ENCODE measurements at places on chromosomes 6 and 20.
A peak's percentile ranks its signal among the peaks of the same experiment; 100 is the strongest.

GRCh38 chr6:111250791-111251354 lies 163.6 kb downstream of the SLC16A10 start:
- DNase-seq, result no peak

GRCh38 chr6:108877046-108877751 lies 29.0 kb downstream of the ARMC2 start:
- DNase-seq, result no peak

GRCh38 chr6:19691465-19692167 lies 145.6 kb upstream of the ID4 start:
- no peak for DNase-seq

- no peak for DNase-seq
Measured at GRCh38 chr6:38239719-38240451, 399.8 kb downstream of the BTBD9 start.

- DNase-seq, result no peak
Measured at GRCh38 chr6:78810698-78811097, 56.7 kb upstream of the IRAK1BP1 start.

DNA sequence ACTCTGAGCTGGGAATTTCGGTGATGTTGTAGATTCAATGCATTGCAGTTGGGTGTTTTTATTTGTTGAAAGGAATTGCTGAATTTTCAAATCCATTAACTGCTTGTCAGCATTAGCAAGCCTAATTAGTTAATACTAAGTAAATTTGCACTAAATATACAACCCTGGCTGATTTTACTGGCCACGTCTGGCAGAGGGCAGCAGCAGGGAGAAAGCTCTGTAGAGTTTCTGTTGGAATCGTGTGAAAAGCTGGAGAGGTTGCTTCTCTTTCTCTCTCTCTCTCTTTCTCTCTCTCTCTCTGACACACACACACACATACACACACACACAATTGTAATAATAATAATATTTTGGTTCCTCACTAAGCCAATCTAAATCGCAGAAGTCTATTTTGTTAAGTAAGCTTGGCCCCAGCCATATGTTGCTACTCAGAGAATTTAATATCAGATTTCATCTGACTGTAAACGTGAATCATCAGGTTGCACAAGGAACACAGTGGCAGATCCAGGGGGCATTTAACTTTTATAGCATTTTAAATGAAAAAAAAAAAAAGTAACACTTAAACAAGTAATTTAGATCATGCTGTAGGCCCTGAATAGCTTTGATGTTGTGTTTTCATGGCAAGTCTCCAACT lies 289.5 kb downstream of the ESR1 start:
- DNase-seq, result no peak

GRCh38 chr20:48384147-48384818 lies 443.5 kb downstream of the PREX1 start:
- DNase-seq, result no peak

DNA sequence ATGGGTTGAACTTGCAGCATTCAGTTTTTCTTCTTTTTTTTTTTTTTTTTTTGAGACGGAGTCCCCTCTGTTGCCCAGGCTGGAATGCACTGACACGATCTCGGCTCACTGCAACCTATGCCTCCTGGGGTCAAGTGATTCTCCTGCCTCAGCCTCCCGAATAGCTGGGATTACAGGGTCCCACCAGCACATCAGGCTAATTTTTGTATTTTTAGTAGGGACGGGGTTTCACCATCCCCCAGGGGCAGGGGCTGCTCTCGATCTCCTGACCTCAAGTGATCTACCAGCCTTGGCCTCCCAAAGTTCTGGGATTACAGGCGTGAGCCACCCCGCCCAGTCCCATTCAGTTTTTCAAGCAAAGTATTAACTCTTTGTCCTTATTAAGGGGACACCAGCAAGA lies 117.6 kb upstream of the PRSS16 start:
- DNase-seq, result no peak

- DNase-seq, result no peak
Measured at GRCh38 chr20:11076434-11077105, 402.8 kb upstream of the JAG1 start.

DNA sequence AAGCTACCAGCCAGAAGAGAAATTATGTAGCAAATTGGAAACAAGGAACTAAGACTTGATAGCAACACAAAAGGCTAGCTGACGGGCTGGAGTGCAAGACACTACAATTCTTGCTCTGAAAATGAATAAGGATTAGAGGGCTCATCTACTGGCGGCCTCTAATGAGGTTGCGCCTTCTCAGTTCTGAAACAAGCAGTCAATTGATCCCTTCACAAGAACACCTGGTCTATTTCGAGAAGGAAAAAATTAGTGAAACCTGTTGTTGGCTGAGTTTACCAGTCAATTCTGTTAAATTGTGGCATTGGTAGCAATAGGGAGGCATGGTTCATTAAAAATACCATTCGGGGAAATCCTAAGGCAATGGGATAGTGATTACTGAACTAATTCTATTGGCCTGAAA lies 74.8 kb upstream of the JARID2 start:
- DNase-seq, result no peak

DNA sequence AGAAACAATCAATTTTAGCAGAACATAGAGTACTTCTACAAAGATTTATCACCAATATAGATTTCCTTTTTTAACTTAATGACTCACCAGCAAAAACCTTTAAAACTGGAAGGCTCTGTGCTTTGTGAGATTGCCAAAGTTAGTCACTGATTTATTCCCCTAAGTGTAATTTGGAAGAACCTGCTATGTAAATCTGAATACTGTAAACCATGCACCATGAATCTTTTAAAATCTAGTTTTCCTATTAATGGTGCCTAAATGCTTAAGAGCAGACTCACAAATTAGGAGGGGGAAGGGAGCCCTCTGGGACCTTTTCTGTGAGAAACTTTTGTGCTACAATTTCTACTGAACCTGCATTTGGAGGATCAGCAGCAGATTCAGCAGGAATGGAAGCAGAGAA lies 57.8 kb upstream of the PNRC1 start:
- DNase-seq, result no peak

- no peak for DNase-seq
Measured at GRCh38 chr6:48615041-48615440, 504.0 kb upstream of the PTCHD4 start.

- no peak for DNase-seq
Measured at GRCh38 chr6:3381233-3381921, 75.5 kb downstream of the SLC22A23 start.

- no peak for DNase-seq
Measured at GRCh38 chr6:33077908-33078307, 2.1 kb downstream of the HLA-DPB1 start.

DNA sequence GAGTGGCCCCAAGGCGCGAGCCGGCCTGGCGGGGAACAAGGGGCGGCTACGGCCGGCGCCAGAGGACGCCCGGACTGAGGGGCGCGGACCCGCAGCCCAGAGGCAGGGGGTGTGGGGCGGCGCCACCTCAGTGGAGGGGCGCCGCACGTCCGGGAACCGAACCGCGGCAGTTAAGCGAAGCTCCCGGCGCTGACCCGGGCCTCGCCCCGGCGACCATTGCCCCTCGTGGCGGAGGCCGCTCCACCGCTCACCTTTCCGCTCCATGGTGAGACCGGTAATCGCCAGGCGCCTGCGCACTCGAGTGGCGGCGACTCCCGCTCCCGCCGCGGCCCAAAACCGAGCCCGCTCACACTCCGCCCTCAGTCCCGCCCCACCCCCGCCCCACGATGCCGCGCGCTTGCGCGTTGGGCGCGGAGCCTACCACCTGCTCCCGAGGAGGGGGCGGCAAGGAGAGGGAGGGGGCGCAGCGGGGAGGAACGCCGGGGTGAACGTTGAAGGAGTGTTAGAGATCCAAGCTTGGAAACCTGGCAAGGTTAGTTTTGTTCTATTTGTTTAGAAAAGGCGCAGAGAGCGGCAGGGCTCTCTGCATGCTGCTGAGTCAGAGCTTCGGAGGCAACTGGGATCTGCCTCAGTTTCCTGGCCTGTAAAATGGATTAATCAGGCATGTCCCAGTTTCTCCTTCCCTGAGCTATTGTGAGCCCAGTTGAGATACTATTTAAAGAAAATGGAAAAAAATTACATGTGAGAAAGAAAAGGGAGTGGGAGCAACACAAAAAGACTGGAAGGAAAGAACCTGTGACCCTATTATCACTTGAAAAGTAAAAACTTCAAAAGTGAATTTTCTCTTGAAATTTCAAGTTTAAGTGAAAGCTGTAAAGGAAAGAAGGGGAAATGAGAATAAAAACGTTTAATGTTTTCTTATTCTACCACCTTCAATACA lies at the start of gene SRPK1:
TSS of gene SRPK1 (minus strand) at position 306 of the 940 bp plus-strand sequence. CDS start at position 264, 42 bp downstream.
- peak; percentile 66 for DNase-seq

DNA sequence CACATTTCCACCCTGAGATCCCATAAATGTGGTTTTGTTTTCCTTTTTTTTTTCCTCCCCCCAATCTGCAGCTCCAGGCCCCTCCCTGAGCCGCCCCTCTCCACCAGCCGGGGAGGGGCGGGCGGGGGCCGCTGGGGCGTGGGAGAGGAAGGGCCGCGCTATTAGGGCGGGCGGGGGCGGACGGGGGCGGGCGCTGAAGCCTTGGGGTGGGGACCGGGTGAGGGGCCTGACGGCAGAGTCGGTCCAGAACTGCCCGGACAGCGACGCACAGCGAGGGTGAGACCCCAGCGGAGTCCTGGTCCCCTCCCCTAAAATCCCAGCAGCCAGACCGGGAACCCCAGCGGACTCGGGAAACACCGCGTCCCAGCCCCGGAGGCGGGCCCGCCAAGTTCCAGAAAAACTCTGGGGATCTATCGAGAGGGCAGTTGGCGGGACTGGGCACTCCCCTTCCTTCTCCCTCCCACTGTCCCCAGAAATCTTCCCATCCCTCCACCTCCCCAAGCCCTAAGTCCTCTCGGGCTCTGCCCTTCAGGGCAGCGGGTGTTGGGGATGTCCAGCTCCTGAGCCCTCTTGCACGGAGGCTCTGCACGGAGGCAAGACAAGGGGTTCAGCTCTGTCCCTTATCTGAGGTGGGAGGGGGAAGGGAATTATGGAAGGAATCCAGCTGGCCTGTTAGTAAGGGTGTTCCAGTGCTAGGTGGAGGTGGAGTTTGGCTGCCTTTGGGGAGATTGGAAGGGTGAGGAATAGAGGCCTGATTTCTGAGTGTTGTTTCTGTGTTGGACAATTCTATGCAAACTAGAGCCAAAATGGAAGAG lies at the start of gene PRICKLE4:
TSS of gene PRICKLE4 (plus strand) at position 232 of the 815 bp plus-strand sequence. CDS start 2,692 bp downstream, outside the sequence.
- DNase-seq, result no peak

- DNase-seq, result no peak
Measured at GRCh38 chr20:47124181-47124717, 229.6 kb downstream of the EYA2 start.

DNA sequence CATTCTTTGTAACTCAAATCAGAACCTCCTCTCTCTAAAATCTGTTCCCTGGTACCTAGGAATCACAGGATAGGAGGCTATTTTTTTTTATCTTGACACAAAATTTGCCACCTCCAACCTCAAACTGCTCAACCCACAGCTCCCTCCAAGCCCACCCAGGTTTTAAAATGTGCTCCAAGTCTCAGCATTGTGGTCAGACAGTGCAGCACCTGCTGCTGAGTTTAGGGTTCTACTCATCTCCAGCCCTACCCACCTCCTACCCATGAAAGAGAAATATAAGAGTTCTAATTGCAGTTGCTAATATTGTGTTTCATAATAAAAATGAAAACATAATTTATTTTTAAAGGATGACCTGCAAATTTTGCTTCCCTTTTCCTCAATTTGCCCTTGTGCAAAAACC lies 496.5 kb downstream of the MAFB start:
- no peak for DNase-seq

GRCh38 chr20:49768204-49769047 lies 44.2 kb upstream of the SLC9A8 start:
- DNase-seq, result peak; percentile 46

DNA sequence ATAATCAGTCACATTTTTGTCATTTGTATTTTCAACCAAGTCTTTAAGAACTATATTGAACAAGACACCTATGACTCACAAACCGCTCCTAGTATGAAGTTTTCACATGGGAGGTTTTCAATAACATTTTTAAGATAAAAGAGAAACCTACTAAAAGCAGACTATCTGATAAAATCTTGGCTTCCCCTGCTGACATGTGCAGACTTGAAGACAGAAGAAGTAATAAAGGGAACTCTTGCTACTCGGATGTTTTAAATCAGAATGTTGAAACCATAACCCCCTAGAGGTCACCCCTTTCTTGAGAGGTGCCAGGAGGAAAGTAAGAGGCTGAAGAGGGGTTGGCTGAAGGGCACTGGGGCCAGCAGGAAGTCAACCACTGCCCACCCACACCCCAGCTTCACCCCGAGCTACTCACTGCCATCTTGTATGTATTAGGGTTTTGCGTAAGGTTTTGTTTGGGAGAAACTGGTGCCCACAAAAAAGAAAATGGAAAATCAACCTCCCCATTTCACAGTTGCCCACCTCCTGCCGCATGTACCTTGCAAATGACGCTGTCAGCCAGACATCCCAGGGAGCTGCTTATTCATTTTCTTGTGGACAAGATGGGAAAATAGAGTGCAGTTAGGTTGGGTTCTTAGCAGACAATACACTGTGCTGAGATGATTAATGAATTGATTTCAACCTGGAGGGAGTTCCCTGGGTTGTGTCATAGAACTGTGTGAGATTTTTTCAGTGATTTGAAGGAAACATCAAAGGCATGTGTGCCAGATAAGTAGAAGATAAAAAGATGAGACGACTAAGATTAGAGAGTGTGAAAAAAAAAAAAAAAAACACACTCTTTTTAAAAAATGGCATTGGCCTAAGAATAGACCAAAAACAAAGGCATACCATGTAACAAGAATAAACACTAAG lies 83.2 kb upstream of the TAB2 start:
- DNase-seq, result peak; percentile 33

DNA sequence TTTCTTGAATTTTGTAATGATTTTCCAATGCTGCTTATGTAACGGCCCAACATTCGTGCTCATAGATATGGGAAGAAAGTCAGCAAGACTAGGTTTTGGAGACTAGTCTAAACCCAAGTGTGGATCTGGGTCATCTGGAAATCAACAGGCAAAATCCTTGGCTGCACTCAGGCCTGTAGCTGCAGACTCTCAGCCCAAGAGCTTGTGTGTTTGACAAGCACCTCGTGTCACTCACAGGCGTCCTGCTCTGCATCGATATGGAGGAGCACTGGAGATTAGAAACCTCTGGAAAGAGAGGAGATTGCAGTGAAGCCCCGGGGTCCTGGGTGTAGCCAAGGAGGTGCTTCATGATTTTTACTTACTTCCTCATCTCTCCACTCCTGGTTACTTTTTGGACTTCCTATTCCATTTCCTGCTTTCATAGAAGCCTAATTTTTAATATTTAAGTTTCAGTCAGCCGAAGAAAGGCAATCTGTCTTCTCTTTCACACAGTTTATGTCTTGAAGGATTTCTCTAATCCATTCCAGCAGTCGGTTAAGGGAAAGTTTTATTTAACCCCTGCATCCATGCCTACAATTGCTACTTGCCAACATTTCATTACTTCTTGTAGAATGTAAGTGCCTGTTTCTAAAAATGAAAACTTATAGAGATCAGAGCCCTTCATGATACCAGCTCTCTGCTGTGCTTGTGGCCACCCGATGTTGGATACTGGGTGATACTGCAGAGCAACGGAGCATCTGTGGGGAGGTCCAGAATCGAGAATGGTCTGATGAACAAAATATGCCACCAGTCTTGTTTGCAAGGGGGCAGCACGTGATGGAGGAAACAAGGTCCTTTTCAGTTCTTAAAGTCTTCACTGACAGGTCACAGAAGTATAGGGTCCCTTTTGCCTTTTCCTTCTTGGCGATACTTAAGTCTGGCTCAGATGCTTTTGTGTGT lies 296.3 kb downstream of the QKI start:
- DNase-seq, result no peak

All from CD8-positive, alpha-beta T cell (primary cell).